Activated CD8-positive, alpha-beta memory T cell treated with anti-CD3 and anti-CD28 coated beads for 1 hour (primary cell): ENCODE measurements at places on chromosomes 12 and 14.

GRCh38 chr14:102252834-102253801 lies 51.8 kb downstream of the MOK start:
- DNase-seq, result no peak

- DNase-seq, result no peak
Measured at GRCh38 chr12:116640281-116640680, 81.1 kb downstream of the MAP1LC3B2 start.

- DNase-seq, result no peak
Measured at GRCh38 chr14:68527329-68527851, 265.5 kb downstream of the ZFP36L1 start.

DNA sequence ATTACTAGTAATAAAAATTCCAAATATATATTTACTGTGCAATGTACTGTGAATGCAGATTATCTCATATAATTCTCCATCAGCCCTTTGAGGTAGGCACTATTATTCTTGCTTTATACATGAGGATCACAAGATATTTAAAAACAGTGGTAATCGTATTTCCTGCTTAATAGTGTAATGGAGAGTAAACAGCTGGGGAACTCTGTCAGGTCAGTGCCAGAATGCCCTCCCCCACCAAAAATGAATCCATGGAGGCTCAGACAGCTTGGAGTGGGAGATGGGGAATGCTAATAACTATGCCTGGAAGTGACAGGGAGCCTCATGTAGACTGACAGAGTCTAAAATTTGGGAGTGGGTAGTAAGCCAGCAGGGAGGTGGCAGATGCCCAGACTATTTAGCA lies 153.6 kb downstream of the PAH start:
- no peak for DNase-seq

GRCh38 chr12:100897240-100897639 lies 102.7 kb downstream of the ANO4 start:
- DNase-seq, result no peak

DNA sequence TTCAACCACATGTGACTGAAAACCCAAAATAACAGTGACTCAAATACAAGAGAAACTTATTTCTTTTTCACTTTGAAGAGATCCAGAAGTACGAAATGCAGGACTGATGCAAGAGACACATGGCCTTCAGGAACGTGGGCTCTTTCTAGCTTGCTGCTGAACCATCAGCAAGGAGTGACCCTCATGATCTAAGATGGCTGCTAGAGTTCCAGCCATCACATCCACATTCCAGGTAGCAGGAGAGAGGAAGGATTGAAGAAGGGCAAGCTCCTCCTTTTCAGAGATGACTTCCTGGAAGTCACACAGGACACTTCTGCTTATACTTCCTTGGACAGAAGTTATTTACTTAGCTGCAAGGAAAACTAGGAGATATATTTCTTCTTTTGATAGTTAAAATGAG lies 67.6 kb upstream of the BCL11B start:
- DNase-seq, result no peak

DNA sequence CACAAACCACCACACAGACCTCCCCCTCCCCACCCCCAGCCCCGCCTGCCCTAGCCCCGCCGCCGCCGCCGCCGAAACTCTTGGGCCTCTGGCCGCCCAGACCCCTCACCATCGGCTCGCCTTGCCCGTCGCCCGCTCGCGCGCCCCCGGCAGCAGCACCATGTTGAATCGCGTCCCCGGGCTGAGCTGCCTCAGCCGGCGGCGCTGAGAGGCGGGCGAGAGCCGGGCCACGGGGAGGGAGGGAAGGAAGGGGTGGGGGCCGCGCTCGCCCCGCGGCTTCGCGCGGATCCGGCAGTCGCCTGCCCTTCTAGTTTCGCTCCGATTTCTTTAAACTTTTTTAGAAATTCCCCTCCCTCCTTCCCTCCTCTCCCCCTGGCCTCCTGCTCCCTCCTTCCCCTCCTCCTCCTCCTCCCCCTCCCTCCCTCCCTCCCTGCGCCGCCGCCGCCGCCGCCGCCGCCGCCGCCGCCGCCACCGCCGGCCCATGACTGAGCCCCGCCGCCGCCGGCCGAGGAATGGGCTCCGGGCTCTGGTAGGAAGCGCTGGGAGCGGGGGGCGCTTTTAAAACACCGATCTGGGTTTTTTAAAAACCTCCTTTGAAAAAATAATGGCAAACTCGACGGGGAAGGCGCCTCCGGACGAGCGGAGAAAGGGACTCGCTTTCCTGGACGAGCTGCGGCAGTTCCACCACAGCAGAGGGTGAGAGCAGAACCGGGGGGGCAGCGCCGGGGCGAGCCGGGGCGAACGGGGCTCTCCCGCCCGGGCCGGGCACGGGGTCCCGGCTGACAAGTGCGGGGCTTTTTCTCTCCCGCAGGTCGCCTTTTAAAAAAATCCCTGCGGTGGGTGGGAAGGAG lies at the start of gene ARID2:
TSS of gene ARID2 (plus strand) at position 474 of the 851 bp plus-strand sequence. CDS start at position 605, 131 bp downstream.
- no peak for DNase-seq
